ENCODE measurements at places on chromosomes 2 and 18. TPM values are rescaled to one million over a fixed set of nuclear protein-coding genes. Genes with fewer than 3 reads are reported as not detected.
A peak's percentile ranks its signal among the peaks of the same experiment; 100 is the strongest.

The TMEM17 gene
- 0.53 TPM for polyA plus RNA-seq

The CNRIP1 gene
- polyA plus RNA-seq = 4.7 TPM

The IL18R1 gene
- 0.26 TPM for polyA plus RNA-seq

The POTEC gene
- not detected for polyA plus RNA-seq

The MAIP1 gene
- polyA plus RNA-seq = 52.3 TPM

The MAPK4 gene
- polyA plus RNA-seq = 0.68 TPM

The C18orf63 gene
- polyA plus RNA-seq = not detected

DNA sequence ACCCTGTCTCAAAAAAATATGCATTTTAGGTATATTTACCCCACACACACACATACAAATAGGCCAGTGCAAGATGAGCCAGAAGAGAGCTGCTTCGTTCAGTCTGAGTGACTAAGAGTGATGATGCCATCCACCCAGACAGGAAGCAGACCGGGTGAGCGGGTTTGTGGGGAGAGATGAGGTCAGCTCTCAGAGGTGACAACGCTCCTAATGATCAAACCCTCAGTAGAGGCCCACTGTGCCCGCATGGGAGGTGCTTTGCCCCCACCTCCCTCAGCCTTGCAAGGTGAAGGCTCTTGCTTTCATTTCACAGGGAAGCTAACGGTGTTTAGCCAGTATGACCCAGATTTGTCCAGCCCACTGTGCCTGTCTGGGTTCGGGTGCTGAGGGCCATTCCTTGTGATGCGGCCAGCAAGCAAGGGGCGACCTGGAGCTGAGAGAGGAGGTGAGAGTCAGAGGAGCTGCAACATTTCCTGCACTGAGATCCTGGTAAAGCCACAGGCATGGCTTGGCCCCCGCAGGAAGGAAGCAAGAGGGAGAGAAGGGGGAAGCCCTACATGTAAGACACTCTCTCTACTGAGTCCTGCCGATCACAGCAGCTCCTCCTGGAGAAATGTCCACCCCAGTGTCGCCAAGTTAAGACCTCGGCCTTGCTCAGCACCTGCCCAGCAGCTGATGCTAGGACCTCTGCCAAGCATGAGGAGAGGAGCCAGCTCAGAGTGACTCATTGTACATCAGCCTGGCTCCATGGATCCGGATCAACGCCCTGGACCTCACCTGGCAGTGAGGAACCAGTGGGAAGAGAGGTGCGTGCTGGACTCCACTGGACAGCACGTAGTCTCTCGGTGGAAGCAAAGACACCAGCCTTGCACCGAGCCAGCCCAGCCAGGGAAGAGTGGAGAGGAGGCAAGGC, 37.0 kb downstream of the NIFK start:
- DNase-seq = peak; percentile 56

DNA sequence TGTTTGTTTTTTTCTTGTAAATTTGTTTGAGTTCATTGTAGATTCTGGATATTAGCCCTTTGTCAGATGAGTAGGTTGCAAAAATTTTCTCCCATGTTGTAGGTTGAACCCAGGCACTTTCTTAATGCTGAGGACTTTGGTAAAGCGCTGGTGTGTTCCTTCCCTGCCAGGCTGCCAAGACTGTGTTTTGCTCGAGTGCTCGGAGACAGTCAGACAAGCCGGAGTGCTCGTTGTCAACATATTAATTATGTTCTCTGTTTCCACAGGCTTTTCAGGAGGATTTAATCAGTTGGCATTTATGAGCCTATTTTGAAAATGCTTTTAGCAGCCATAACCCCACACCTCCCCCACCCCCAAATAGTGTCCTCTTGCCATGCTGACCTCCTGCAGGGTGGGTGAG, 6.4 kb downstream of the MTCL1 start:
- no peak for DNase-seq

- no peak for DNase-seq
Observed at GRCh38 chr2:61327173-61327572, 143.7 kb downstream of the USP34 start.

DNA sequence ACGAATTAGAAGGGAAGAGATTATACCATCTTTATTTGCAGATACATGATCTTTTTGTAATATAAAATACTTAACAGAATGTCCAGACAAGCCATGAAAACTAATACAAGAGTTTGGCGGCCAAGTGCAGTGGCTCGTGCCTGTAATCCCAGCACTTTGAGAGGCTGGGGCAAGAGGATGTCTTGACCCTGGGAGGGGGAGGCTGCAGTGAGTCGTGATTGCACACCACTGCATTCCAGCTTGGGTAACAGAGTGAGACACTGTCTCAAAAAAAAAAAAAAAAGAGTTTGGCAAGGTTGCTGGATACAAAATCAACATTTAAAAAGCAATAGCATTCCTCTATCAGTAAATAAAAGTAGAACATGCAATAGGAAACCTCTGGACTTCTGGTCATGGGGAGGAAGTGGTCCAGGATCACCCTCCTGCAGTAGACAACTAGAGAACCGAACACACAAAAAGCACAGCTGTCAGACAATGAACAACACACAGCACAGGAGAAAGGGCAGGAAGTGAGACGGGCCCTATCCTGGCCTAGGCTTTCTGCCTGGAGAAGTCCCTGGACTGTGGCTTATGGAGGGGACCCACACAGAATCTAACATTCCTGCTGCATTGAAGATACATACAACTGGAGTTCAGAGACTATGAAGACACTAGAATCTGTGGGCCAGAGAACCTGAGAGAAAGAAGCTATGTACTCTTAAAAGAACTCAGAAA, 118.9 kb upstream of the ARL4C start:
- DNase-seq = no peak

- no peak for DNase-seq
Observed at GRCh38 chr2:56077359-56077915, 106.4 kb upstream of the CCDC85A start.

GRCh38 chr2:150860301-150860700, 372.8 kb upstream of the RND3 start:
- no peak for DNase-seq

- DNase-seq = no peak
Observed at GRCh38 chr2:111030260-111030891, 90.3 kb upstream of the BCL2L11 start.

GRCh38 chr2:59066787-59067399, 825.8 kb upstream of the FANCL start:
- DNase-seq = peak; percentile 10

GRCh38 chr2:112304298-112304941, 29.0 kb downstream of the ZC3H6 start:
- no peak for DNase-seq

DNA sequence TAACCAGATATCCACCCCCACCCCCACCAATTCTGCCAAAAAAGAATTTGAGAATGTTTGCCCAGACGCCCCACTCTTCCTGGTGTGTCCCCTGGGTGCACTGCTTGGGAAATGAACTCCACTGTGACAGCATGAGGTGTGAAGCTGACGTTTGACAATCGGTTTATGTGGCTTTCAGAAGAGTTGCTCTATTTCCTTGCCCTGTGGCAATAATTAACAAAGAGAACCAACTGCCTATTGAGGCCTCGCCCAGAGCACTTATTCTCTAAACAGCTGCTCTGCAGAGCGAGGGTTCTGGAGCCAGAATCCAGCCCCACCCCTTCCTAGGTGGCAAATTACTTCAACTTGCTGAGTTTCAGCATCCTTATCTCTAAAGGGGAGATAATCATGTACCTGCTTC, 115.8 kb upstream of the SIX3 start:
- DNase-seq = no peak

GRCh38 chr18:76368976-76369375, 126.1 kb downstream of the ZNF516 start:
- no peak for DNase-seq

DNA sequence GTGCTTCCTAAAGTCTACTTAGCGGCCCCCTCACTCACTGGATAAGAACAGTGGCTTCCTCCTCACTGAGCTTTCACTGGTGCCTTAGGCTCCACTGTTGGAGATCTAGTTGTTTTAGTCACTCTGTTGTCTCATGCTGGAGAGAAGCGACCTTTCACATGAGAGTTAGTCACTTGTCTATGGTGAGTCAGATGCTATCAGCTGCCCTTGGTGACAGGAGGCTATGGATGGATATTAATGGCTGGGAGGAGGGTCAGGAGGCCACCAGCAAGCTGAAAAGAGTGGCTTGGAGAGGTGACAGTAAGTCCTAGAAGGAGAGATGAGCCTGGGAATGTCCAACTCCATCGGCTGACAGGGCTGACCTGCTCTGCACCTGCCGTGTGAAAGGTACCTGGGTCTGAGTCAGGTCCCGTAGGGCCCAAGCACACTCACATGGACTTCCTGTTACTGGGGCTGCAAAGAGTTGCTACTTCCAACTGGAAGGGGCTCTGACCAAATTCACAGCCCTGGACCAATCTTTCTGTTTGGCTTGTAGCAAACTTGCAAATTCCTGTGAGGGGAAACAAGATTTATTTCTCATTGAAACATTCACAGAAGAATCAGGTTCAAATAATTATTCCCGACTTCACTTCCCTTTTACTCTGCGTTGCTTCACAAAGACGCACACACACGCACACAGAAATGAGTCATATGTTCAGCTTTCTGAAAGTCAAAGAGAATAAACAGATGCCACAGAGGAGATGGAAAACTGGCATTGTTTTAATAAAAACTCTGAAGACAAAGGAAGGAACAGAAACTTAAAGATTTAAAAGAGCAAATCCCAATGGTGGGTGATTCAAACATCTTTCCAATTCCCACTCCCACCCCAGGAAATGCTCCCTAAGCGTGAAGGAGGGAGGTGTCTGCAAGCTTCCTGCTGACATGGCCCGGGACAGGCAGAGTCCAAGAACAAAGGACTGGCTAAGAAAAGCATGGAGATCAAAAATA, 203.5 kb upstream of the TWIST2 start:
- no peak for DNase-seq

DNA sequence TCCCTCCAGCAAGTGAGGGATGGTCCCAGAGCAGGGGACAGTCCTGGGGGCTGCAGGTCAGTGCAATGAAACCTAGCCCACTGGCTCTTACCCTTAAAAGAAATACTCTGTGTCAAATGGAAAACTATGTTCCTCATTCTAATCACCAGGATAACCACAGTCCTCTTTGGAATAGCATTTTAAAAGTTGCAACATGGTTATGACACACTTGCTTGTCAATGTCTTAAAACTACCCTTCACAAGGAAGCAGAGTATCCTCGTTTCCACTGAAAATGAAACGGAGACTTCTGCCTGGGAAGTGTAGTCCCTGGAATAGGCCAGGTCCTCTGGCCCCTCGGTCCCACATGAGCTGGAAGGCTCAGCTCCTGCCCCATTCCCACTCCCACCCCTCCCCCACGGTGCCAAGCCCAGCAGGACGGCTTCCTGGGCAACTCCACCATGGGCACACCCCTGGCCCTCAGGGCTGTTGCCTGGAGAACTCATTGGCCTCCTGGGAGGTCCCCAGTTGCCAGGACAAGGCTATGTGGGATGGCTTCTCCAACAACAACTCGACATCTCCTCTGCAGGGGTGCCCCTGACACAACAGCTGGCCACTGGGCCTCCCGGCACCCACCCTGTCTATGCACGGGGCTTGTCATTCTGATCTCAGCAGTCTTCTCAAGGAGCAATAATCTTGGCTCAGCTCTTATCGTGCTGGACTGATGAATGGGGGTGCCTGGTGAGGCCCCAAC, 38.3 kb upstream of the ST3GAL5 start:
- DNase-seq = no peak

DNA sequence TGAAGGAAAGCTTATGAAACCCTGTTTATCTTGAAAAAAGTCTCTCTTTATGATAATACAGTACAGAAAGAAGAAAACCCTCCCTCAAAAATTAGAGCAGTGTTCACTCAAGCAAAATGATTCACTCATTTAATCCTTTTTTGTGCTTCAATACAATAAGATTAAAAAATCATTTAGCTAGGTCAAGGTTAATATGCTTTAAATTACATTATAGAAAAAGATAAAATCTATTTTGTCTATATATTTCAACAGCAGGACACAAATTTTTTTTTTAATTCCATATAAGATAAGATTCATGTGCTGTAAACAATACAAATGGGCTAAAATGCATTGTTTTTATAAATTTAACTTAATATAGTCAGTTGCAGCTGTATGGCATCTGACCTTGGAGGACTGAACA, 176.9 kb downstream of the KCNE4 start:
- no peak for DNase-seq

GRCh38 chr2:16315908-16316307, 349.7 kb downstream of the CYRIA start:
- no peak for DNase-seq

DNA sequence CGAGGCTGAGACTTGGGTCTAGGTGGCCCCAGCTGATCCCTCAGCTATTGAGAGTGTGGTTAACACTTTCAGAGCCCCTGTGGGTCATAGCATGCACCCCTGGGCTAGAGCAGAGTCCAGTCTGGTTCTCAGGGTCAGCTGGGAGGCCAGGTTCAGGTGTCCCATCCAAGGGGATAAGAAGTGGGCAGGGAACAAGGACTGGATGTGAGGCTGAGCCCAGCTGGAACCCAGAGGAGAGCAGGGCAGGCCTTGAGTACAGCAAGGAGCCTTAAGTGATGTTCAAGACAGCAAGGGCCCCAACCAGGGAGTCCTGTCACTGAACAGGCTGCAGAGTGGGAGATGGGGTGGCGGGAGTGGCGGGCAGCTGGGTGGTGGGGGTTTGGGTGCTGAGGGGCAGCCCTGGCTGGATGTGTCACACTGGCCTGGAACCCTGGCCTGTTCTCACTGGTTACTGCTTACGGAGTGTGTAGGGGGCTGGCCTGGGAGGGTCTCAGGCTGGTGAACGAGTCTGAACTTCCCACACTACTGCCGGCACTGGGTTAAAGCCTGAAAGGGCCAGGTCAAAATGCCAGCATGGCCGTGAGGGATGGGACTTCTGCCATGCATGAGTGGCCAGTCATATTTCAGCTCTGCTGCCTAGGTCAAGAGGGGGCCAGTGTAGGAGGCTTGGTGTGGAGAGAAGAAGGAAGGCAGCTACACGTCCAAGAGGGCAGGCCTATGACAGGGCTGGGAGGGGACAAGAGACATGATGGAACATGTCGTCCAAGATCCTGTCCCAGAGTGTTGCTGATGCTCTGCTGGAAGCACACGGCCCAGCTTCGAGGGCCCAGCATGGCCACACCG, 13.6 kb downstream of the TMEM185B start:
- no peak for DNase-seq

- DNase-seq = no peak
Observed at GRCh38 chr2:118333664-118334063, 245.4 kb downstream of the INSIG2 start.

DNA sequence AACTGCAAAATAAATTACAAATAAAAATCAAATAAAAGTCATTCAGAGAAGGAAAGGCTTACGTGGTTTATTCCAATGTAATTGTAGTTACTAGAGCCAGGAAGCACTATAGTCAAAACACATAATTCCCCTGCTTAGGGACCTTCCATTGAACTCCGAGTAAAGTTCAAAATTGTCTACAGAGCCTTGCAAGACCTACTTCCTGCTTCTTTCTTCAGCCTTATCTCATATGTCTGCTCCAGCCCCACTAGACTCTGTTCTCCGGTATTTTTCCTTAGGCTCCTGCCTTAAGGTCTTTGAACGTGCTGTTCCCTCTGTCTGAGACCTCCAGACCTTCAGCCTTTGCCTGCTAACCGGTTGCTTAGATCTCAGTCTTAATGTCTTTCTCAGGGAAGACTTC, 104.3 kb downstream of the ARL6IP6 start:
- DNase-seq = no peak

DNA sequence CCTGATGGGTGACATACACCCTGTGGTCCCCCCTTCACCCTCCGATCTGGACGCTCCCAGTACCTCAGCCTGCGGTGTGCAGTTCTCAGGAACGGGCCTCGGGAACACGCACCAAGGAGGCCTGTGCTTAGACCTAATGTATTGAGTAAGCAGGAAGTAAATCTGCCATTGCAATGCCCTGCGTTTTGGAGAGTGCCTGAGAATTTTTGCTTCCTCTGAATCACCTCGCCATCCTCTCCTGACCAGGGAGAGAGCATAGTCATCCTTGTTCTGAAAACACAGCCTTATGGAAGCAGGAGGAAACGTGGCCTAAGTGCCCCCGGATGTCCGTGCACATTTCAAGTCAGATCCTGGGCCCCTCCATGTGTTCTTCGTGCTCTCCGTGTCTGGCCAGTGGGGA, 272.2 kb downstream of the NDUFA10 start:
- DNase-seq = no peak

All from psoas muscle (tissue), 8 donors.